Left colon (tissue), 2 donors: ENCODE measurements at places on chromosomes 13 and 19. TPM values are rescaled to one million over a fixed set of nuclear protein-coding genes. Genes with fewer than 3 reads are reported as not detected.

Gene NXNL1
- total RNA-seq, result not detected

Gene ZNF528
- 9.5 TPM for total RNA-seq

Gene SYNGR4
- not detected for total RNA-seq

Gene SHD
- total RNA-seq, result 25.0 TPM

Gene ZNF701
- total RNA-seq, result 24.0 TPM

Gene ZNF439
- 10.9 TPM for total RNA-seq

Gene OLFM2
- 1.6 TPM for total RNA-seq

Gene FGF22
- total RNA-seq, result not detected
